AG04449 (cell line): ENCODE measurements at places on chromosomes 4 and X.

DNA sequence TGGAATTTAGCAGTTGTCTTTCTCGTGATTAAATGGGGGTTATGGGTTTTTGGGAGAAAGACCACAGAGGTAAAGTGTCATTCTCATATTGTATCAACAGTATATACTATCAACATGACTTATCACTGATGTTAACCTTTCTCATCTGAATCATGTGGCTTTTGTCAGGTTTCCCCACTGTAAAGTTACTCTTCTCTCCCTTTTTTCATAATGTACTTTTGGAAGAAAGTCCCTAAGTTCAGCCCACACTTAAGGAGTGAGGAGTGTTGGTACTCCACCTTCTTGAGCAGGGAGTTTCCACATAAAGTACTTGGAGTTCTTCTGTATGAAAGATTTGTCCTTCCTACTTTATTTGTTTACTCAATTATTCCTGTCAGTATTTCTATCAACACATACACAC, 169.9 kb downstream of the ZNF330 start:
- DNase-seq: no peak

DNA sequence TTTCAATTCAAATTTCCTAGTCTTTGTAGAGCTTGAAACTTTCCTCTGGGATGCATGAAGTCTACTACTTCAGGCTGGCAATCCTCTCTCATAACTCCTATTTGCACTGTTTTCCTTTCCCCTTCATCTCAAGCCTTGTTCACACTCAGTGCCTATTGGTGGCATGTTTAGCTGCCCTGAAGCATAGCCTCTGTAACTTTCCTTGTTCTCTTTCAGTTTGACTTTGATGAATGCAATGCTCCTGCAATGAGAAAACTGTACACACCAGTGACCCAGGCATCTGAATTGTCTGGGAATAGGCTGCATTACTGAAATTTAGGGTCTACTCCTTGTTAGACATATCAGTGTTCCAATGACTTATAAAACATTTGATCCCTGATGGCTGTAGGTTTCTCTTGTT, 81.7 kb downstream of the ANK2 start:
- no peak for DNase-seq

GRCh38 chr4:55727746-55728145, 91.6 kb upstream of the NMU start:
- DNase-seq: no peak

GRCh38 chrX:18897611-18898010, 86.3 kb downstream of the PHKA2 start:
- no peak for DNase-seq

GRCh38 chr4:77172336-77172735, 15.3 kb downstream of the CCNG2 start:
- peak; percentile 89 for DNase-seq

DNA sequence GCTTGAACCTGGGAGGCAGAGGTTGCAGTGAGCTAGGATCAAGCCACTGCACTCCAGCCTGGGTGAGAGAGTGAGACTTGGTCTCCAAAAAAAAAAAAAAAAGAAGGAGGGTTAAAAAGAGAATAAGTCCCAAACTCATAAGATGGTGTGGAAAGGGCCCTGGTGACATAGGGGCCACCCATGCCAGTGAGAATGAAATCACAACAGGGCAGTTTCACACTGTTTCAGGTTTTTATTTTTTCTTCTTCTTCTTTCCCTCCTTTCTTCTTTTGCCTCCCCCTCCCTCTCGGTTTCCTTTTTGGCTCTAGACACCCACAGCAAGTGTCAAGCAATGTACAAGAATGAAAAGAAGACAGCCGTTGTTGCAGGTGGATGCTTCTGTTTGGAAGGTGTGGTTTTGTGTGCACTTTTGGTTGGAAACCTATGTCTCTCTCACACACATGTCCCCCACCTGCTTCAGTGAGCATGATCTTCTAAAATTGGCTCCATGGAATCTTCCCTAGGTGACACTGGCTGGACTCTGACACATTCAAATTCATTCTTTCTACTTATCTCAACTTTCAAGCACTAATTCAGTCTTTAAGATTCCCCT, 14.4 kb upstream of the TLR8 start:
- no peak for DNase-seq

- no peak for DNase-seq
These were observed 90.6 kb downstream of the LRP2BP start for GRCh38 chr4:185304944-185305690.
